Stimulated activated CD8-positive, alpha-beta memory T cell treated with anti-CD3 and anti-CD28 coated beads, Interleukin-7, amount 100 ng/mL, for 4 hours (primary cell): ENCODE measurements at places on chromosomes 7 and 10.

- DNase-seq, result no peak
Measured at GRCh38 chr10:12484002-12484918, 134.9 kb downstream of the CAMK1D start.

GRCh38 chr7:105816266-105816843 lies 60.0 kb downstream of the ATXN7L1 start:
- no peak for DNase-seq

DNA sequence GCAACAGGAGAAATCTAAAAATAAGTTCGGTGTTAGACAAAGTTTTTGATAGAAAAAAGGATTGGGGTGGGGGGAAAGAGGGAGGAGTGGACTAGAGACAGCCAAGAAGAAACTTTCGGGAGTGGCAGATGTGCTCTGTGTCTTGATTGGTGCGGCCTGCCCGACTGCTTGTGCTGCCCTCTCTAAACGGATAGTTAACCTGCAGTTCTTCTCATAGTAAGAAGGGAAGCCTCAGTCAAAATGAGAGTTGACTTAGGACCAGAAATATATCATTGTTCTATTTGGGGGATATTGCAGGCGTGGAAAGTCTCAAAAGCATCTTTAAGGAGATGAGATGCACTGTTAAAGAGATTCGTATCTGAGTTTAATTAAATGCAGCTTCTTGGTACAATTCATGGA lies 39.3 kb downstream of the UBE3C start:
- DNase-seq, result no peak

GRCh38 chr7:101250324-101250723 lies 5.4 kb upstream of the FIS1 start:
- no peak for DNase-seq

DNA sequence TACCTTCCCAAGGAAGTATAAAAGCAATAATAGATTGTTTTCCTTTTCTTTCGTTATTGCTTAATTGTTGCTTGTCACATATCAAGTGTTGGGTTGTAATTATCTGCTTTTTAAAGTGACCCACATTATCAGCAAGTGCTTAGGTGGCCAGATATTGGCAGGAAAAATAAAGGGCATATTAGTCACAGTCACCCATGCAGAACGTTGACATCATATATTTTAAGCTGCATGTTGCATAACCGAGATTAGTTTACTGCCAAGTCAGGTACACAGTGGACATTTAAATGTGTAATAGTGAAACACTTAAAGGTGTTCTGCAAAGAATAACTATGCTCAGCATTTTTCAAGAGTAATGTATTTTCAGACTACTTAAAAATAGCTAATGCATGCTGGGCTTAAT lies 11.4 kb downstream of the NEBL start:
- no peak for DNase-seq

GRCh38 chr7:151884312-151885201 lies 7.6 kb upstream of the PRKAG2 start:
- no peak for DNase-seq

DNA sequence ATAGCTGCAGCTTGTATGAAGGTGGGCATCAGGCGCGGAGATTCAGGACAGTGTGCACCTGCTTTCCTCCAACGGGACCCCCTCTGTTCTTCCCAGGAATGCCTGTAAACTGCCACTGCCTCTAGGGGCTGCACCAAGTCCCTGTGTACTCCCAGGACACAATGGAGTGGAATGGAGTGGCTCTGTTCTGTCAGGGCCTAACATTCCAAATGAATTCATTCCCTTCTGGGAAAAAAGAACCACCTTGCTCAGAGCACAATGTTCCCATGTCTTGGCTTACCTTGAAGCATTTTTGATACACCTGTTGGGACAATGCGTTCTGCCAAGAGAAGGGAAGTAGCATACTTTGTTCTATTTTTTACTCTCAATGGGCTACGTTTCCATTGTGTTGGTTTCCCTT lies 339.4 kb downstream of the FRMD4A start:
- no peak for DNase-seq

- peak; percentile 83 for DNase-seq
Measured at GRCh38 chr7:155296788-155297516, 726 bp upstream of the INSIG1 start.
